Vagina (tissue), 2 donors: ENCODE measurements at places on chromosomes 4 and X.

- peak overlapping the region; percentile 79 for H3K4me3 ChIP-seq
- H3K4me1 ChIP-seq, result peaks cover 31% of the 10 kb centered on the region
- H3K36me3 ChIP-seq, result no peaks in the 10 kb centered on the region
These were observed 11.7 kb upstream of the TMEM156 start for GRCh38 chr4:39043861-39044363.

DNA sequence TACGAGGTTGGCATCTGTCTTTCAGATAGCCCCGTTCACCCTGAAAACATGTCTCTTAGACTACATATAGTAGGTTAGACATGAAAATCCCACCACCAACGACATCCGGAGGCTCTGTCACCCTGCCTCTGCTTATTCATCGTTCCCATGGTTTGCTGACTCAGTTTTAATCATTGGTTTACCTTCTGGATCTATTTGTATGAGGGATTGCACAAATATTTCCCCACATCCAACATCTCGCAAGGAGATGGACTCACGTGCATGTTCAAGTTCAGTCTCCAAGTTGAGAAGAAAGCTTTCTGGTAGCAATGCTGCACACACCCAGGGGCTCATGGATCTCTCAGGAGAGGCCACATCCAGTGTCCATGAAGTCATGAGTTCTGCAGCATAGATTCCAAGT lies 10.8 kb downstream of the CETN2 start:
- H3K4me3 ChIP-seq, result no peak overlapping the region
- no peak for DNase-seq
- no peaks in the 10 kb centered on the region for H3K36me3 ChIP-seq
- no peaks in the 10 kb centered on the region for H3K4me1 ChIP-seq

GRCh38 chrX:84188320-84188834 lies 378 bp upstream of the RPS6KA6 start:
- H3K27ac ChIP-seq, result peak overlapping the region; percentile 13
- peak overlapping the region; percentile 53 for H3K4me3 ChIP-seq
- no peaks in the 10 kb centered on the region for H3K27me3 ChIP-seq
- H3K4me1 ChIP-seq, result no peaks in the 10 kb centered on the region

- no peaks in the 10 kb centered on the region for H3K27me3 ChIP-seq
- no peak overlapping the region for H3K4me3 ChIP-seq
- H3K27ac ChIP-seq, result no peak overlapping the region
- no peaks in the 10 kb centered on the region for H3K4me1 ChIP-seq
- H3K36me3 ChIP-seq, result no peaks in the 10 kb centered on the region
- DNase-seq, result no peak
These were observed 7.9 kb downstream of the TRPC3 start for GRCh38 chr4:121943941-121944340.

- peaks cover 11% of the 10 kb centered on the region for H3K4me1 ChIP-seq
- no peaks in the 10 kb centered on the region for H3K27me3 ChIP-seq
- H3K36me3 ChIP-seq, result no peaks in the 10 kb centered on the region
- no peak for DNase-seq
These were observed 2.9 kb upstream of the MTM1 start for GRCh38 chrX:150565551-150565950.

DNA sequence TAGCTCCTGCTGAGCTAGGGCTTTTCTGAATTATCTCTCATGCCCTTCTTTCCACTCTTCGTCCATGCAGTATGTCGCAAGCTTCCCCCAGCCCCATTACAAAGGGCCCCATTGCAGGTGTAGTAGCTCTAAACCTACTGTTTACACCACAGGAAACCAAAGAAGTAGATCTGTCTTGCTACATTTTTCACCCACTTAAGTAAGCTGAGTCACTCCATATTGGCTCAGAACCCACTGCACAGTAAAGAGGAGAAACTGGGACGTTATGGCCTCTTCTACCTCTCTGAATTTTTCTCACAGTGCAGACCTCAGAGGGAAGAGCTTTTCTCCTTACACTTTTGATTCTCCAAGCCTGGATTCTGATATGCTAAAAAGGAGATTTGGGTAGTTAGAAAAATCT lies 200.2 kb downstream of the SMARCA1 start:
- H3K4me1 ChIP-seq, result no peaks in the 10 kb centered on the region
- no peaks in the 10 kb centered on the region for H3K27me3 ChIP-seq
- no peaks in the 10 kb centered on the region for H3K36me3 ChIP-seq
- DNase-seq, result no peak
- H3K27ac ChIP-seq, result no peak overlapping the region
- H3K4me3 ChIP-seq, result no peak overlapping the region
